Skin of body (tissue), 3 donors: ENCODE measurements at places on chromosomes 5 and 9. TPM values are rescaled to one million over a fixed set of nuclear protein-coding genes. Genes with fewer than 3 reads are reported as not detected.

Gene C5orf63
- 3.6 TPM for total RNA-seq

Gene ADGRV1
- 11.2 TPM for total RNA-seq

Gene SV2C
- total RNA-seq, result 0.10 TPM

Gene MAMDC4
- total RNA-seq, result 2.5 TPM

Gene PCDHB14
- total RNA-seq, result 3.8 TPM
